ENCODE measurements at places on chromosomes 1 and 21. TPM values are rescaled to one million over a fixed set of nuclear protein-coding genes. Genes with fewer than 3 reads are reported as not detected.

Gene FAM72C
- total RNA-seq: 11.7 TPM

- ATAC-seq: no peak
Observed at GRCh38 chr21:43025636-43026180, 49.9 kb downstream of the CBS start.

GRCh38 chr1:94418664-94419655 lies 771 bp downstream of the ABCD3 start:
- ATAC-seq: peak; percentile 13

- no peak for ATAC-seq
Observed at GRCh38 chr1:27496604-27497155, 6.7 kb upstream of the WASF2 start.

GRCh38 chr1:54980046-54980527 lies 341 bp upstream of the TMEM61 start:
- ATAC-seq: no peak

DNA sequence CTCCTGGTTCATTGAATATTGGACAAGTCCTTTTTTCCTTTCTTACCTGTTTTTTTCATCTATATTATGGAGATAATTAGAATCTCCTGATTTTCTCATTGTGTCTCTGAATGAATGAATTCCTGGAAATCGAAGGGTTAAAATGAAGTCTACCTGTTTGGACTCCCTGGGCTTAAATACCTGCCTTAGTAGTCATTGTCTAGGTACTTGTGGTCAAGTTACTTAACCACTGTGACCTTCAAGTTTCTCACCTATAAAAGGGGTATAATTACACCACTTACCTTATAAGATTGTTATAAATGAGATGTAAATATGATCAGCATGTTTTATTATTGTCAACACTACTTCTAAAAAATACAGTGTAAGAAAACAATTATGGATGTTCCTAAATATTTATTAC lies 9.0 kb upstream of the TBX19 start:
- no peak for ATAC-seq
